NCI-H2107 (cell line): ENCODE measurements at places on chromosomes 7 and 10.

- DNase-seq = no peak
Measured at GRCh38 chr10:121137533-121137932, 286.4 kb downstream of the WDR11 start.

GRCh38 chr10:91540733-91541132 lies 92.1 kb downstream of the PPP1R3C start:
- no peak for DNase-seq

DNA sequence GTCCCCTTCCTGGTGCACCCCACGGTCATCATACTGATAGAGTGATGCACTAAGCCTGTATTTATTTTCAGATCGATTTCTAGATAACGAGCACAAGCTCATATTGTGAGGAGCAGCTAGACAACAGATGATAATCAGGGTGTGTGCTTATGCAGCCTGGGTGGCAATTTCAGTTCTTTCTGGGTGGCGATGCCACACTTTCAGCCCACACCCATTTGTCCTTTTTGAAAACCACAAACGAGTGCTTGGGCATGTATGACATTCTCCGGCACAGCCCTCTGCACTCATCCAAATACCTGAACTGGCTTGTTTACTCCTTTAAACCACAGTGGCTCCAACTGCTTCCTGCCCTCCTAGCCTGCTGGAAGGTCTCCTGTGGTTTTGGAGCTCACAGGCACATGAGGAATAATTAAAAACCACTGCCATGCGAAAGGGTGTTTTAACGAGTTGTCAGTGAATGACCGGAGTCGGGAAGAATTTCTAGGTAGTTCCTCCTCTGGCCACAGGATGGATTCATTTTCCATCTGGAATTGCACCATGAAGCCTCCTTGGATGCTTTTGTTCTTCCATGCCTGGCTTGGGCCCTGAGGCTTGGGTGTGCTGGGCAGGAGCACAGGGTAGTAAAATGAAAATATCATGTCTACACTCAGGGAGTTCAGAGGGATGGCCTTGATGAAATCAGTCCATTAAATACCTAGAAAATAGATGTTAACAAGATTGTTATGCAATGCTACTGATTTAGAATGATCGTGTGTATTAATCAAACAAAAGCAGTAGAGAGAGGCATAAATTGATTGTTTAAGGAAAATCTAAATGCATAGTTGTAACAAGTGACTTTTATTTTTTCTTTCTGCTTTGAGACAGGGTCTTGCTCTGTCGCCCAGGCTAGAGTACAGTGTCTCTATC lies 52.4 kb upstream of the ITGB1 start:
- peak; percentile 4 for DNase-seq

DNA sequence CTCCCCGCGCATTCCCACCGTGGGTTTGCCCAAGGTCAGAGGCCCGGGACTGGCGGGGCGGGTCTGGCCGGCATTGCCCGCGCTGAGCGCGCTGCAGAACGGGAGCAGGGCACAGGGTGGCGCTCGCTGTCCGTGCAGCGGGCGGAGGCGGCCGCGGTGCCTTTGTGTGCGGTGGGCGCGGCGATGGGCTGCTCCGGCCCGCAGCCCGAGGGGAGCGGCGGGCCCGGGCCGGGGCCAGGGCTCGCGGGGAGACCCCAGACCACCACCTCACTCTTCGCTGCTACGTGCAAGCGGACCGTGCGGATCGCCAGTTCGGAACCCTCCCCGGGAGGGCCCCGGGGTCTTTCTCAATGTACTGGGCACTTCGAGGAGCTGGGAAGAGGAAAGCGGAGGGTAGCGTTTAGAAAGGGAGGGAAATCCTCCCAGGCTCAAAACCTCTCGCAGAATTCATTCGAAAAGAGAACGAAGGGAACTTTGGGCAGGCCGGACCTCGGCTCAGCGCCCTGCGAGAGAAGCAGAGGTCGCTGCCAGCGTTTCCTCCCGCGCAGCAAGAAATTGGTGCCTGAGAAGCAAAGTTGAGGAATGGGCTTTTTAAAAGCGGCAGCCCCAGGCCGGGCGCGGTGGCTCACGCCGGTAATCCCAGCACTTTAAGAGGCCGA lies 8.5 kb downstream of the SP8 start:
- no peak for DNase-seq

DNA sequence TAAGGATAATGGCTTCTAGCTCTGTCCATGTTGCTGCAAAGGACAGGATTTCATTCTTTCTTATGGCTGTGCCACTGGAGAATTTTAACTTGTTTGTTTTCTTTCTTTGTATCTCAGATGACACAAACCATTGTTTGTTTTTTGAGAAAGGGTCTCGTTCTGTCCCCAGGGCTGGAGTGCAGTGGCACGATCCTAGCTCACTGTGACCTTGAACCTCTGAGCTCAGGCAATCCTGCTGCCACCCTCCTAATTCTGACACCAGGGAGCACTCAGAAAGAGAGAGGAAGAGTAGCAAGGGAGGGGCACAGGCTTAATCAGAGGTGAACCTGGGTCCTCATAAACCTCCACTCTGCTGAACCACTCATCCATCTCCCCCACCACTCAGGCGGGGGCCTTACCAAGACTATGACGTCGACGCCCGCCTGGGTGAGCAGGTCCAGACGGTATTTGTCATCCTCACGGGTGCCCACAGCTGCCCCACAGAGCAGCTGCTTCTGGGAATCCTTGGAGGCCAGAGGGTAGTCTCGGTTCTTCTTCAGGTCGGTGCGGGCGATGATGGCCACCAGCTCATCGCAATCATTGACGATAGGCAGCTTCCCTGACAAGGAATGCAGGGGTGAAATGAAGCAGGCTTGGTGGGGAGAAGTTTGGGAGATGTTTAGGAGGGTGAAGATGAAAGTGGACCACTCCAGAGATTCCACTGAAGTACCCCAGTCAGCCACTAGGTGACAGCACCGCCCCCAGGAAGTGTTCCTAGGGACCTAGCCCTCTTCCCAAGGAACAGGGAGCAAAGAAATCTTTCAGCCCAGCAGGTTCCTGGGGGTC lies 11.6 kb downstream of the IMPDH1 start:
- peak; percentile 32 for DNase-seq

DNA sequence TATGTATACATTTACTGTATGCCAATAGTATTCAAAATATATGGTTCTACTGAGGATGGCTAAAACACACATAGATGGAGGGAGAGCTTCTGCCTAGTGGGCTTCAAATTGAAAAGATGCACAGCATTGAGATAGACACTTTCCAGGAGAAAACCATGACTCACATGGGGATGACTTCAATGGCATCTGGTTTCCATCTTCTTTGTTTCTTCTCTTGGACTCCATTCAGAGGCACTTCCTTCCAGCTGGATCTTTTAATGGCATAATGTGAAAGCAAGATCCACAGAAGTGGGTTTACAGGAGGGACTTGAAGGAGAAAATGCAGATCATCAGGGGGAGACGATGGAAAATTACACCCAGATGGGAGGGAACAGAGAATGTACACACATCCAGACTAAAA lies 84.9 kb downstream of the ZNF365 start:
- no peak for DNase-seq

GRCh38 chr10:21757185-21757901 lies 223.3 kb downstream of the MLLT10 start:
- no peak for DNase-seq

- no peak for DNase-seq
Measured at GRCh38 chr10:128125416-128125943, 743 bp downstream of the MKI67 start.

GRCh38 chr10:118662228-118663035 lies 67.0 kb upstream of the PRLHR start:
- no peak for DNase-seq

DNA sequence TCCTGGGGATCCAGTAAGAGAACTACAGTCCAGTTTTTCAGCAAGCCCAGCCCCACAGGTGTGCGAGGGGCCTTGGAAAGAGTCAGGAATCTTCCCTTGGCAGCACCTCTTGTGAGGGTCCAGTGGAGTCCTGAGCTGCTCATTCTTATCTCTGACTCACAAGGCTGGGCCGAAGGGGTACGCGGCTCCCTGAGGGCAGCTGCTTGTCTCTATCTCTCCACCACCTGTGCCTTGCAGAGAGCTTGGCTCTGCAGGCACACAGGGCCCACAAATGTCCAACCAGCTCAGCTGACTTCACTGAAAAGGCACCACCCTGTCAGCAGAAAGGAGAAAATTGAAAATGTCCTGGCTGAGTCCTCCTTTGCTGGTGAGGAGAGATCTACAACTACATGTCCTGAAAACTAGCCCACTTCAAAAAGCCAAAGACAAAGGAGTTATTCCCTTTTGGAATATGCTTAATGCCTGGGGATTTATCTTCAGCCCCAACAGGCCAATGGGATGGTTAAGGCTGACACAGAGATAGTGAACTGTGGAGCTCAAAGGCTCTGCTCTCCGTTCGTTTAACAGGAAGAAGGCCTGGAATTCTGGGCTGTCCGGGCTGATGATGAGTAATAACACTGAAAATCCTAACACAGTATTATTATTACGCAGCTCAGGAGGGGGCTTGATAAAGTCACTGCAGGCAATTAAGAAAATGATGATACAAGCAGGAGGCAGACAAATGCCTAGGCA lies 23.4 kb downstream of the UROS start:
- DNase-seq = no peak

DNA sequence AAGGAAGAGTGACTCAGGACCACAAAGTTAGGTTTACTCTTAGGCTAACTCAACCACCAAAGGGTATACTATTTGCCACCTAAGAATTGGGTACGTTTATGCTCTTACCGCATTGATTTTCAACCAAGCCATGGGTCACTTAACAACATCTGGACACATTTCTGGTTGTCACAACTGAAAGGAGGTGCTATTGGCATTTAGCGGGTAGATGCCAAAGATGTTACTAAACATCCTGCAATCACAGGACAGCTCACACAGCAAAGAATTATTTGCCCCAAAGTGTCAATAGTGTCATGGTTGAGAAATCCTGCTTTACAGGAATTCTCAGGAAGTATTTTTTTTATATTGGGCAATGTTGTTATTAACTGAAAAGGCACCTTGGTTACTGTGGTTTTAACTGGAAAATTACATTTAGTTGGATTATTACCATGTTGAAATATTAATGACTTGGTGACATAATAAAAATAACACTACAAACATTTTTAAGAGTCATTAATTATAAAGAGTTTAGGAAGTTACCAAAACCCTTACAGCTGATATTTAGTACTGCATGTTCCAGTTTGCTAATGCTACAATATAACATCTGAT lies 185.0 kb upstream of the TMEM196 start:
- no peak for DNase-seq

DNA sequence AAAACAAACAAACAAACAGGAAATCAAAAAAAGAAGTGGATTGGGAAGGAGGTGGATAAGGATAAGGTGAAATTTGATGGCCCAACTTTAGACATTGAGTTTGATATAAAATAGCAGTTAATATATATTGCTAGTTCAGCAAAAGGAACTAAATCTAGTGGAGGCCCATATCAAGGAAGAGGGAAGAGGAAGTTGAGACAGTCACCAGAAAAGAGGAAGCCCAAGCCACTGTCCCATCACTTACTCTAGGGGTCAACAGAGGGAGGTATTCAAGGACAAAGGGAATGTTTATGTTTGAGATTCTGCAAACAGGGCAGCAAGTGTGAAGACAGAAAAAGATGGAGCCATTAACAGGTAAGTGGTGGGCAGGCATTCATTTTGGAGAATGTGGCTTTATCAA lies 3.7 kb downstream of the LAMTOR4 start:
- DNase-seq = no peak

GRCh38 chr10:78656417-78657162 lies 412.2 kb upstream of the ZMIZ1 start:
- no peak for DNase-seq

- no peak for DNase-seq
Measured at GRCh38 chr10:3056280-3057037, 10.9 kb upstream of the PFKP start.

DNA sequence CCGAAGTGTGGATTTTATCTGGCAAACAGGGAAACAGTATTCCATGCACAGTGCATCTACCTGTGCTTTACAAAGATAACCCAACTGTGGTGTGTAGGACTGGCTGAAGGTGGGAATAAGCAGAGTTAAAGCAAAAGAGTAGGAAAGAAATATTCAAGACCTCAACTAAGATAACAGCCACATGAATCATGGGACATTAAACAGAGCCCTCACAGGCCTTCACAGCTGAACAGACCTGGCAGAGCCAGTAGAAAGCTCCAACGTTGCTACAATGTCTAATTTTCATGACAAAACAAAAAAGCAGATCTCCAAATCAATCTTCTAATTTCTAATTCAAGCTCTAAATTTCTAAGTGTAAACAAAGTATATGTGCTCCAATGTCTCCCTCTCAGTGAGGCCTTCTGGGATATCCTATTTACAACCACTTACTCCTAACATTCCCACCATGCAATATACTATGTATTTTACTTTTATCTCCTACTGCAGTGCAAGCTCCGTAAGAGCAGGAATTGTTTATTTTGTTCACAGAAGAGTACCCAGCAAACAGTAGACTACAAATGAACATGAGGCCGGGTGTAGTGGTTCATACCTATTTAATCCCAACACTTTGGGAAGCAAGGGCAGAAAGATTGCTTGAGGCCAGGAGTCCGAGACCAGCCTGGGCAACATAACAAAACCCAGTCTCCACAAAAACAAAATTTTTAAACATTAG lies 63.5 kb downstream of the UBE2H start:
- no peak for DNase-seq

DNA sequence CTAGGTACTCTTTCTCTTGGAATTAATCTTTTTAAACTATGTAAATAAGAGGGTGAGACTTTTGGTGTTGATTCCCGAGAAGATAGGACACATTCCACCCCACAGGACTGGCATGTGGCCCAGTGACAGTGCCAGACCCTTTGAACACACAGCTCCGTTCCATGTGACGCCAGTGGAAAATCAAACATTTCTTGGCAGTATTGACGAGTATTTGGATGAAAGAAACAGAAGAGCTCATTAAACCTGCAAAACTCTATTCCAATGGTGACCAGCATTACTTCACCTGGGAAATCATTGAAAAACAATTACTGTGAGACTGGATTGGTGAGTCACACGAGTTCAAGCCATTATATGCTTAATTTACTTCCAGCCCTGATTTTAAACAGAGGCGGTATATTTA lies 25.8 kb downstream of the AKR1E2 start:
- DNase-seq = no peak

DNA sequence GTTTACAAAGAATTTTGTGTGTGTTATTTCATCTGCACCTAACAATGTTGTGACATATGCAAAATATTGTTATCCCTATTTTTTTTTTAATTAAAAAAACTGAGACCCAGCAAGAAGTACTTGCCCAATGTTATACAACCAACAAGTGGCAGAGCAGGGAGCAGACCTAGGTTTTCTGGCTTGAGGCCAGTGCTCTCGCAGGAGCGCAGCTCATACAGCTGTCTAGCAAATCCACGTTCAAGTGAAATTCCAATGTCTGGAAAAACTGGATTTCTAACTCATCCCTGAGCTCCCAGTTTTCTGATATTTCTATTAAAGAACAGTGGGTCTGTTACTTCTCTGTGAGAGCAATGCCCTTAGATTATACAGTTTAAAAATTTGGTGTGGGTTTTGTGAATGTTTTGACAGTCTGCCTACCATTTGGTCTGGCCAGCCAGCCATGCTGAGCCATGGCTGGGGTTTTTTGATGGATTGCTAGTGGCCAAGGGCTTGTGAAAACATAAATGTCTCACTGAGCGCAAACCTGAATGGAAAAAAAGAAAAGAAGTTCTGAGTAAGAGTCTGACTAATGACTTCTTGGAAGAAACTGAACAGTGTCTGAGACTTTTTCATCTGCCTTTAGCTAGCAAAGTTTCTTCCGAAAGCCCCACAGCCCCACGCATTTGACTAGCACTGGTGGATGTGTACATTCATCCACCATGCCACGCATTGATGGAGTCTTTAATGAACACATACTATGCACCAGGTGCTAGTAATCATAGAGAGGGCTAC lies 15.4 kb upstream of the PRF1 start:
- DNase-seq = no peak
